ENCODE measurements at places on chromosomes 1 and 21. TPM values are rescaled to one million over a fixed set of nuclear protein-coding genes. Genes with fewer than 3 reads are reported as not detected.

Gene FAM72D
- total RNA-seq = 0.49 TPM

Gene OR2L2
- 0.29 TPM for total RNA-seq

Gene TRAF3IP3
- total RNA-seq = 6.2 TPM

DNA sequence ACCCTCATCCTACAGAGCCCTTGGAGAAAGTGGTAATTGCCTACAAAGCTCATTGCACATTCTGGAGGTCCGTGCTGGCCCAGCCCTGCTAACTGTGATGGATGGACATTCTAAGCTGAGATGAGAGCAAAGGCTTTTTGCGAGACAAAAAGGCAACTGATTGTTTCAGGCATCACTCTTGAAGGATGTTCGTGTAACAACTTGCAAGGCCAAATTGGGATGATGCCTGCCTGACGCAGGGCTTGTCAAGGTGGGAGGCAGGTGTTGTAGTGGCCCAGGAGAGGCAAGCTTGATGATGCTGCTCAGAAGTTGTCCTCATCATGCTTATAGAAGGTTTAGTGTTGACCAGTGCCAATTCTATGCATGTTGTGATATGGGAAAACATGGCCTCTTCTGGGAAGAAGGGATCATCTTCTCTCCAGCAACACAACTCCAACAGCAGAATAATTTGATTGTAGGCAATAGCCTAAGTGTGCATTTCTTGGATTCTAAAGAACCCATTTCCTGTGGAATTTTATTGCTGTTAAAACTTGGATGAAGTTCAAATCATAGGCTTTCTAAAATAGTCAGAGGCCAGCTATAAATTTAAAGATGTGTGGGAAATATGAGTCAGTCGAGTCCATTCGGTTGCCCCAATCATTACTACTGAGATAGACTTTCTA, 102.5 kb upstream of the COA6 start:
- DNase-seq = no peak

Data from ureter (tissue), 1 donor.